ENCODE measurements at places on chromosomes 12 and 14. TPM values are rescaled to one million over a fixed set of nuclear protein-coding genes. Genes with fewer than 3 reads are reported as not detected.

- H3K27ac ChIP-seq, result no peak overlapping the region
- no peaks in the 10 kb centered on the region for H3K36me3 ChIP-seq
- peaks cover 2% of the 10 kb centered on the region for H3K27me3 ChIP-seq
- H3K4me1 ChIP-seq, result no peaks in the 10 kb centered on the region
- DNase-seq, result no peak
- no peak overlapping the region for H3K4me3 ChIP-seq
Measured at GRCh38 chr14:25237845-25238244, 187.9 kb upstream of the STXBP6 start.

- H3K27ac ChIP-seq, result no peak overlapping the region
- H3K36me3 ChIP-seq, result no peaks in the 10 kb centered on the region
- DNase-seq, result no peak
- no peak overlapping the region for H3K4me3 ChIP-seq
- H3K4me1 ChIP-seq, result no peaks in the 10 kb centered on the region
Measured at GRCh38 chr14:33449268-33449667, 501.6 kb downstream of the EGLN3 start.

DNA sequence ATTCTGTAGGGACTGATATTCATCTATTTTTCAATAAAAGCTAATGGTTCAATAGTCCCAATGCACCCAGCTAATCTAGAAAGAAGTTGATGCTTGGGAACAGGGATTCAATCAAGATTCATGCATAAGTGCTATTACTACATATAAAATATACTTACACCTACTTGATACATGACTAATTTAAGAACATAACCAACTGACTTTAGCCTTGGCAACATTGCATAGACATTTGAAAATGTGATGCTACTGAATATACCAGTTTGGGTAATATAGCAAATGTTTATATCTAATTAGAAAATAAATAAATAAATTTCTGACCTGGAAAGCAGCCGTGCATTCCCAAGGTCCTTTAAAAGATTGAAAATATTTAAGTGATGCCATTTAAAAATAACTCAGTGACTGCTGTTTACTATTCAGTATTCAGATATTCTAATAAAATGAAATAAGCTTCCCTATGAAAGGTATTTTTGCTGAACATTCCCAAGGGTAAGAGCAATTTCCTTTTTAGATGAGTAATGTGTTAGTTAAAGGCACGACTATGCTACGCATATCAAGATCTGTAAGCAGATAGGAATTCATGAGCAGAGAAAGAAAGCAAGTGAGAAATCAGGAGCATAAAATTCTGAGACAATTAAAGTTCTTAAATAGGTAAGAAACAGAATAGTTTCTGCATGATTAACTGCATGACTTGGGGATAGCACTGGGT lies 160.6 kb upstream of the SYT1 start:
- no peaks in the 10 kb centered on the region for H3K4me1 ChIP-seq
- no peak overlapping the region for H3K4me3 ChIP-seq
- H3K36me3 ChIP-seq, result no peaks in the 10 kb centered on the region
- no peak overlapping the region for H3K27ac ChIP-seq
- no peaks in the 10 kb centered on the region for H3K27me3 ChIP-seq

- H3K4me1 ChIP-seq, result peaks cover 6% of the 10 kb centered on the region
- H3K27me3 ChIP-seq, result no peaks in the 10 kb centered on the region
- H3K36me3 ChIP-seq, result no peaks in the 10 kb centered on the region
- no peak for DNase-seq
- no peak overlapping the region for H3K27ac ChIP-seq
Measured at GRCh38 chr12:46664761-46665287, 161.0 kb downstream of the SLC38A4 start.

DNA sequence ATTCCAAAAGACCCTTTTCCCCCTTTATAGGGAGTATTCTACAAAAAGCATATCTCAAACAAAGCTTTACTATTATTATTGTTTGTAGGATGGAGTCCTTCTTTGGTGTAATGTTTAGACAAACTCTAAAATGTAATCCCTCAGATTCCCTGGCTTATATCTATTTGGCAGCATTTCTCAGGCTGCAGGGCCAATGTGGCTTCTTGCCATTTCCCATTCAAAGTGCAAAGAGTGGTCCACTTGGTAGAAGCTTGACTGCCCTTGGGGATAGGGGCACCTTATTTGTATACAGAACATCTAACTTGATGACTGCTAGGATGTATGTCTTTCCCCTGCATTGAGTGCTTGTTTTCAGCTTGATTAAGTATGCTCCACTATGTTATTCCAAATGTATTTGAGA lies 242.7 kb downstream of the PRKD1 start:
- H3K27me3 ChIP-seq, result no peaks in the 10 kb centered on the region
- no peak for DNase-seq
- H3K27ac ChIP-seq, result no peak overlapping the region
- no peaks in the 10 kb centered on the region for H3K36me3 ChIP-seq

Gene IL31
- not detected for total RNA-seq

All from aorta (tissue), 5 donors.